Peyer's patch (tissue), 4 donors: ENCODE measurements at places on chromosomes 13 and 19. TPM values are rescaled to one million over a fixed set of nuclear protein-coding genes. Genes with fewer than 3 reads are reported as not detected.

UBE2L5 gene
- total RNA-seq: not detected

FAM216B gene
- total RNA-seq: not detected

ATXN8OS gene
- total RNA-seq: not detected

GRCh38 chr13:49998714-49999624 lies 2.1 kb downstream of the TRIM13 start:
- no peak overlapping the region for H3K27ac ChIP-seq
- no peaks in the 10 kb centered on the region for H3K36me3 ChIP-seq
- H3K27me3 ChIP-seq: no peaks in the 10 kb centered on the region
- no peak overlapping the region for H3K4me3 ChIP-seq

GRCh38 chr19:45801603-45802175 lies 9.0 kb upstream of the DMWD start:
- no peak for DNase-seq
- no peaks in the 10 kb centered on the region for H3K27me3 ChIP-seq
- no peak overlapping the region for H3K27ac ChIP-seq
- H3K4me1 ChIP-seq: no peaks in the 10 kb centered on the region
- no peaks in the 10 kb centered on the region for H3K36me3 ChIP-seq

DNA sequence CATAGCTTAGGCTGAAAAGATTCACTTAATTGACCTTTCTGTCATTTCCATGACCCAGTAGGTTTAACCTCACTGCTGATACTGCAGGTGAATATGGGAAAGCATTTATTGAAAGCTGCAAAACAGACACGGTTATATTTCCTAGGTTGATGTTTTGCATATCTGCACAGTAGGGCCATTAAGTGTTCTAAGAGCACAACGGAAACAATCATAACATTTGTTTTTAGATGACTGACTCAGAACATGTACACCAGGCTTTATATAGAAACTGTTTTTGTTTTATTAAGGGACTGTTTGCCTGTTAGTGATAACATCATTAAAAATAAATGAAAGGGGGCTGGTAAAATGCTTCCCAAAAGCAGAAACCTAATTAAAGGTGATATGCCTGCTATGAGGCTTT lies 367.8 kb downstream of the DACH1 start:
- no peak for DNase-seq
- H3K27me3 ChIP-seq: no peaks in the 10 kb centered on the region
- no peak overlapping the region for H3K27ac ChIP-seq
- H3K36me3 ChIP-seq: no peaks in the 10 kb centered on the region
- no peaks in the 10 kb centered on the region for H3K4me1 ChIP-seq
- no peak overlapping the region for H3K4me3 ChIP-seq

DNA sequence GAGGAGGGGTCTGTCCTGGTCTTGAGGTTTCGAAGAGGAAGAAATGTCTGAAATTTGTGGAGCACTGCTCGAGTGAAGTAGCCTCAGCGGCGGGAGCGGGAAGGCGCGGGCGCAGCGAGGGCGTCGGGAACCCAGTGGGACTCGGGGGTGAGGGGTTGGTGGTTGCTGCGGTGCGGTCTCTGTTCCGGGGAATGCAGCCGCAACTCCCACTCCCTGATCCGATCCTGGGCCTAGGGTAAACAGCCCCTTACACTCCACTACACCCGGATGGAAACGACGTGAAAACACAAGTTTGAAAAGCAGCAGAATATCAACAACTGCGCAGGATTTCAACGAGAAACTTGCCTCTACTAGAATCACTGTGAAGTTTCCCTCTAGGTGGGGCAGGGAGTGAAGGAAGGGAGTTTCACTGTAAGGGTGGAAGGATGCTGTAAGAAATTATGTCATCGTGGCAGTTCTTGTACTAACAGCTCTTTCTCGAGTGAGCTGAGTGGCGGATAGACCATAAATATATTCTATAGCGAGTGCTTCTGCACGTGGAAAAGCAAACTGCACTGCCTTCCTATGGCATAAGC lies 2.0 kb upstream of the KLF12 start:
- no peaks in the 10 kb centered on the region for H3K4me1 ChIP-seq
- no peaks in the 10 kb centered on the region for H3K36me3 ChIP-seq
- H3K4me3 ChIP-seq: peak overlapping the region; percentile 88
- H3K27ac ChIP-seq: peak overlapping the region; percentile 91

DNA sequence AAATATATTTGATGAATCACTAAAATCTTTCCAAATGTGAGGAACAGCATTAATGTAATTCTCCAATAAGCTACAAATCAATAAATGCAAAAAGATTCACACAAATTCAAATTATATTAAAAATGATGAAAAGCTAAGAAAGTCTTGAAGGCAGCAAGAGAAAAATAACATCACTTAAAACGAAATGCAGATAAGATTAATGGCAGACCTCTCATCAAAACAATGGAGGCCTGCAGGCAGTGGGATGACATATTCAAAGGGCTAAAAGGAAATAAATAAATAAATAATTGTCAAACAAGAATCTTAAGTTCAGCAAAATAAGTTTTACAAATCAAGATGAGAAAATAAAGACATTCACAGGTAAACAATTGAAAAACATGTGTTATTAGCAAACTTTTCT lies 952.1 kb downstream of the SLITRK6 start:
- no peaks in the 10 kb centered on the region for H3K36me3 ChIP-seq
- no peak for DNase-seq
- no peak overlapping the region for H3K27ac ChIP-seq
- H3K27me3 ChIP-seq: no peaks in the 10 kb centered on the region

GRCh38 chr13:102881819-102882686 lies 36.2 kb downstream of the ERCC5 start:
- no peaks in the 10 kb centered on the region for H3K4me1 ChIP-seq
- no peaks in the 10 kb centered on the region for H3K36me3 ChIP-seq
- no peaks in the 10 kb centered on the region for H3K27me3 ChIP-seq
- DNase-seq: no peak

DNA sequence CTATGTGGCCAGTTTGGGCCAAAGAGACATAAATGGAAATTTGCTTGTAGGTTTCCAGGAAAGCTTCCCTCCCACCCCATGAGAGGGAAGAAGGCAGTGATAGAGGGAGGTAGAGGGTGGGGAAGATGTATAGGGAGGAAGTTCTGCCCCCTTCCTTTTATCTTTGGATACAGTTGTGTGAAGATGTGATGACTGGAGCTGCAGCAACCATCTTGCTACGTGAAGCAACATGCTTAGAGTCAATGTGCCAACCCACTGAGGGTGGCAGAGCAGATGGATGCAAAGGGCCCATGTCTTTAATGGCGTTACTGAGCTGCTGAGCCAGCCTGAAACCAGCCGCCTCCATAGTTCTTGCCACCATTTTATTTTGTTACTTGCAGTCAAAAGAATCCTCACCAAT lies 10.7 kb downstream of the VSIG10L start:
- H3K4me3 ChIP-seq: no peak overlapping the region
- H3K4me1 ChIP-seq: no peaks in the 10 kb centered on the region
- H3K36me3 ChIP-seq: no peaks in the 10 kb centered on the region
- no peak overlapping the region for H3K27ac ChIP-seq
- H3K27me3 ChIP-seq: peaks cover 11% of the 10 kb centered on the region

DNA sequence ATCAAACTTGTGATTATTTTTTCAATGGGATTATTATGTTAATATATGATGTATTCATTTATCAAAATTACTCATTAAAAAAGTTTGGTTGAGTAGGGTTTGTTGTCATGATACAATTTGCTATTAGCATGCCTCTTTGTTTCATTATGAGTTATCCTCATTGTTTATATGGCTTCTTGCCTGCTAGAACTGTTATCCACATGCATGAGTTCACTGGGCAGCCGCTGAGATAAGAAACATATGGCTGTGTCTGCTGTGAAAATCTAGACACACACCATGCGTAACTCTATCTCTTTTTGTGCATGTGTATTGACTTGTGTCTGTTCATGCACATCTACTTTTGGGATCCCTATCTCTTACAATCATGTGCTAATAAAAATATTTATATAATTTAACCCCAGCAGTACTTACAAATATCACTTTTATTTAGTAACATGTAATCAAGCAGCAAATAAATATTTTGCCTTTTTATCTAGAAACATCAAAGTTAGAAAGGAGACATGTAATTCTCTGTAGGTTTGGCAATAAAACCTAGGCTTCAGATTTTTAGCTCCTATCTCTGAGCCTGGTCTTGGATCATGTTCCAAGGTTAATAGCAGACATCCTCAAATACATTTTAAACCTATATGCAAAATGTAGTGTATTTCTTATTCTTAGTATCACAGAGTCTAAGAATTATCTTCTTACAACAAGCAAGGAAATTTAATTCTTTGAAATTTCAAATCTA lies 11.2 kb upstream of the KLF12 start:
- no peak overlapping the region for H3K4me3 ChIP-seq
- no peak for DNase-seq
- no peaks in the 10 kb centered on the region for H3K36me3 ChIP-seq

- DNase-seq: no peak
- H3K4me1 ChIP-seq: no peaks in the 10 kb centered on the region
- H3K27me3 ChIP-seq: no peaks in the 10 kb centered on the region
- no peak overlapping the region for H3K4me3 ChIP-seq
- no peak overlapping the region for H3K27ac ChIP-seq
- H3K36me3 ChIP-seq: no peaks in the 10 kb centered on the region
These were observed 326.0 kb downstream of the GPC6 start for GRCh38 chr13:93552596-93552995.
